ENCODE measurements at places on chromosomes 7 and 10.

DNA sequence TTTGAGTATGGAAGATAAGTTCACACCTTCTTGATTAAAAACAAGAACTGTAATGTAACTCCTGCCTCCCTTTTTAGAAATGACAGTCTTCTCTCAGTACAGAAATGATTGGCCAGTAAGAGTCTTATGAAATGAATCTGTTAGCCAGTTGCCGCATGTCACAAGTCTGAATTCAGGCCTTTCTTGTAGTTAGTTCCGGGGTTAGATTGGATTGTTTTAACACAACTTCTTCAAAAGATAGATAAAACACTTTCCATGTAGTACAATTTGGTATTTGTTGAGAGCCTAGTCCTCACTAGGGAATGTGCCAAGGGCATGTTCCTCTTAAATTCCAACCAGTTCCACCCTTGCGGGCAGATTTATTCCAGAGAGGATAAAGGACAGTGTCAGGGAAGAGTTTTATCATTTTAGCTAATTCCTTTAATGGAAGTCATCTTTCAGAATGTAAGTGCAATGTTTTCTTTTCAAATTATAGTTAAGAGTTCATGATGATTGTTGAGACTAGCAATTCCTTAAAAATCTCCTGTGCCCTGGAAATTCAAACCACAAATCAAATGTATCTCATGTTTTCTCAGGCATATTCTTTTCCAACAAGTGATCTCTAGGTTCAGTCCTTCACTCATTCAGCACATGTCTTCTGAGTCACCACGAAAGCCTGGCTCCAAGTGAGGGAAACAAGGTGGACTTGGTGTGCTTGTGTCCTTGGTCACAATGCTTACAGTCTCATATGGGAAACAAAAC is 4.1 kb downstream of the FHIP2A start:
- DNase-seq = peak; percentile 62

GRCh38 chr10:121243609-121244241 is 354.5 kb downstream of the FGFR2 start:
- DNase-seq = no peak

GRCh38 chr10:27391325-27391724 is 112.8 kb upstream of the RAB18 start:
- DNase-seq = no peak

- peak; percentile 44 for DNase-seq
Observed at GRCh38 chr7:34087892-34088891, 182.9 kb downstream of the BMPER start.

GRCh38 chr10:48923748-48924147 is 15.9 kb downstream of the LRRC18 start:
- no peak for DNase-seq

- DNase-seq = no peak
Observed at GRCh38 chr10:57822965-57823364, 444.7 kb downstream of the IPMK start.

DNA sequence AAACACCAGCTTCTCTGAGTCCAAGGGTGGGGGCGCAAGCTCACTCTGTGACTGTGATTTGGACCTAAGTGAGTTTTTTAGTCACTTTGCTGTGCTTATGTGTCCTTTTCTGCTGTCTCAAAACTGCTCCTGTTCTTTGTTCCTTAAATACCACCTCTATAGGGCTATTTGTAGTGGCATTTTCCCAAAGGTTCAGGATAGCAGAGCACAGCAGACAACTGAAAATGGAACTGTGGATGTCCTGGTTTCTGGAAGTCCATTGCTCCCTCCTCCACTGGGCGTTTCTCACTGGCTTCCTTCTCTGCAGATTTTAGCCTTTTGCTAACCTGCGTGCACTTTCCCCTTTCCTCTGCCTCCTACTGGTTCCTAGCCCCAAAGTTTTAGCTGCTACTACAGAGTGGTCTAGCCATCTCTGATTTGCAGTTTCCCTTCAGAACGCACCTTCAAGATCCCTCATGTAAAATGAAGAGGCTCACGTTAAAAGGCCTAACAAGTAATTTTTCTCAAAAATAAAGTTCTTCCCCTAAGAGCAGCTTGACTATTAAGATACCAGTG is 25.6 kb downstream of the BLVRA start:
- no peak for DNase-seq

- peak; percentile 82 for DNase-seq
Observed at GRCh38 chr10:28984431-28984830, 304.4 kb upstream of the LYZL1 start.

DNA sequence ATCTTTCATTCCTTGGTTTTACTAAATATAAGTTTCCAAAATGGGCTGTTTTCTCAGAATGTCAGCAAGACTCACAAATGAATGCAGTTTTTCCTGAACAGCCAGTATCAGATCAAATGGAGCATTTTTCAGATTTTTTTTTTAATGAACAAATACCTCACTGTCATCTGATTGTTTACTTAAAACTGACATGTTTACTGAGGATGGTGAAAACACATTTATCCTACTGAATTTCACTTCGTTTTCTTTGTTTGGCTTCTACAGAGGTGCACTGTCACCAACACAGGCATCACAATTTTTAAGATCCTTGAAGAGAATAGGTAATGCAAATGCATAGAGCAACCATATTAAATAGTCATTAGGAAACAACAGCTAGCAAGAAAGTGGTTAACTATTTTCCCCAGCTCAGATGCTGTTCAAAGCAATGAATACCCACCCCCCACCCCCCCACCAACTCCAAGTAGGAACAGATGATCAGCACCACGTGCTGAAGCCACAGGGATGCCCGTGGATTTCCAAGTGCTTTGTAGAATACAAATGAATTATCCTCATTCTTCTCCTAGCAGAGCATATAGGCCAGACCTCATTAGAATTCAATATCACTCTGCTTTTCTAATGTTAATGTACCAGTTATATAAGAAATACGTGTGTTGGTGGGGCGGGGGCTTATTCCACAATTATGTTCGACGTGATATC is 205.9 kb downstream of the SKAP2 start:
- no peak for DNase-seq

GRCh38 chr7:133755901-133756300 is 371.2 kb upstream of the LRGUK start:
- DNase-seq = no peak

GRCh38 chr7:106795877-106796231 is 69.2 kb upstream of the PIK3CG start:
- no peak for DNase-seq

DNA sequence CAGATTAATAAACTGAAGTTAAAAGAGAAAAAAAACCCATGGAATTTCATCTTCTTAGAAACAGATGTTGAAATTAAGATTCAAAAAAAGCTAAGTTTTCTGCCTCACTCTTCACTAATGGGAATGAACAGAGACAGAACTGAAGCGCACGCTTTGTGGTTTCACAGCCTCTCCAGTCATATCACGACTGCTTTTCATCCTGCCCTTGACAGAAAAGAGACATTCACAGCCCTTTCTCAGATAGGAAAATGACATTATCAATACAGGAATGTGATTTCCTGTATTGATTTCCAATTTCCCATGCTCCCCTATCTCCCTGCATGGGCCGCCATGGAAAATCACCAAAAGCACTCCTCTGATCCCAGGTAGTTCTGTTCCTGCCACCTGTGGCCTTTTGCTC is 108.2 kb downstream of the PFKFB3 start:
- no peak for DNase-seq

DNA sequence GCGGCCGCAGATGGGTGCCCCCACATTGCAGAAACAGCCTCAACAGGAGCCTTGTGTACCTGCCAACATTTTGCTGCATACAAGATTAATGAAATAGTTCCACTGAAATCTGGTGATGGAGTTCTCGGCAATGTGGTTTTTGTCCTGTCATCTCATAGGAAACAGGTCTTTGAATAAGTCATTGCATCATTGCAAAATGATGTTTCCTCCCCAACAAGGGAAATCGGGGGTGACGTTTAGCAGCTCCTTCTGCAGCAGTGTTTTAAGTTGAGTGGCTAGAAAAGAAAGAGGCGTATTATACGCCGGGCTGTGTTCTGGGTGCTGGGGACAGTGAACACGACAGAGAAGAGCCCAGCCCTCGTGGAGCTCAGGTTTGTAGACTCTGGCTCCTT is 177.0 kb downstream of the PRKAG2 start:
- no peak for DNase-seq

DNA sequence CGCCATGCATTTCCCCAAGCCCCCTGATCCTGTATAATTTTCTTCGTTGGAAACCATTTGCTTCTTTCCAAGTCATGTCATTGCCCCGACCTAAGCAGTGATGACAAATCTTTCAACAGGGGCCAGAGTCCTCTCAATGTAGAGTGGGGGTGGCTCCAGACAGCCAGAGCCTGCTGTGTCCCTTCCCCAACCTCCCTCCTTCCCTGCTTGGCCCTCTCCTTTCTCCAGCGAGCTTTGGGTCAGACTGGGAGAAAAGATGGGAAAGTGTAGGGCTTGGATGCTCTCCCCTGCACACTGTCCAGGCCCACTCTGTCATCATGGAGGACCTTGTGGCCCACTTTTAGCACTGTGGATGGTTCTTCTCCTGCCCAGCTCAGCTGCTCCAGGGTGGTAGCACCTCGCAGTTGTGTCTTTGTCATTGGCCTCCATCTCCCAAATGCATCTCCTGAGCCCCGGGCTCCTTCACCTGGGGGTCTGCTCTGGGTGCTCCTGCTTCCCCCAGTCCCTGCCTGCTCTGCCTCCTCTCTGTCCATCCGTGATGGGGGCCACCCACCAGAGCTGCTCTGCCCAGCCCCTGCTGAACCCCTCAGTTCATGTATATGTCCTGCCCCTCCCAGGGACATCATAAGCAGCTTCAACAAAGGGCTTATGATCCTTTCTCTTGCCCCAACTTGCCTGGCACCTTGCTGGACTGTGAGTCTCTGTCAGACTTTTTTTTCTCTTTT is 37.5 kb downstream of the BTBD16 start:
- DNase-seq = peak; percentile 23

DNA sequence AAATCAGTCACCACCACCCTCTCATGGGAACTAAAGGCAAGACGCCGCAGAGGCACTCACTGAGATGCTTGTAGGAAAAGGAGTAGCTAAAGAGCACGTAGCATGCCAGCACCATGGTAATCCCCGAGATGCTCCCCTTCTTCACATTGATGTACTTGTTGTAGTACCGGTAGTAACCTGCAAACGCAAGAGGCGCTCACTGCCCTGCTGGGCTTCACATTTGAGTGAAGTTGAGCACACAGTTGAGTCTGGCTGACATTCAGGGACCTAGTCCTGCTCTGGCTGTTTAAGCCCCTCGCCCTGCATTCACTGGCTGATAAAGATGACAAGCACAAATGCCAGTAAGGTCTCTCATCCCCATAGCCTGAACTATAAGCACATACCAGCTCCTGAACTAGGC is 6.9 kb downstream of the ATP5MF start:
- no peak for DNase-seq

DNA sequence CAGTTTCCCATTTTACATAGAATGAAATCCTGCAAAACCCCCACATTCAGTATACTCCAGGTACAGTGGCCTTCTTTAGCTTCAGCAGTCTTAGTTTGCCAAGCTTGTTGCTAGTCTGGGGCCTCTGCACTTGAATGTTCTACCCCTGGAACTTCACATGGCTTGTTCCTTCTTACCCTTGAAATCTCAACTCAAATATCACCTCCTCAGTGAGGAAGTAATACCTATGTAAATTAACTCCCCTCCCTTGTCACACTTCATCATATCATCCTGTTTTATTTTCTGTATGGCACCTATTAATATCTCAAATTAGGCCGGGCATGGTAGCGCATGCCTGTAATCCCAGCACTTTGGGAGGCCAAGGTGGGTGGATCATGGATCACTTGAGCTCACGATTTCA is 163.8 kb upstream of the KAT6B start:
- no peak for DNase-seq

DNA sequence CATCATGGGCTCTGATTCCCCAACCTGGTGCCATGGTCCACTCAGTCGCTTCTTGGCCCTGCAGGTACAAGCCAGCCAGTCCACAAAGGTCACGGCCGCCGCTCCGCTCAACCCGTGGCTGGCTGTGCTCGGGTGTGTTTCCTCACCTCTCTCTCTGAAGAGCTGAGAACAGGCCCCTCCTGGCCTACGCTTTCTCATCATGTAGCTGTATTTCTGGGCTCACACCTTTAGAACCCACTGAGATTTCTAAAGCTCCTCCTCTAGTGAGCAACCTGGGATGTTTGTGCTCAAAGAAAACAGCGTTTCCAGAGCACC is 30.2 kb downstream of the PTPRN2 start:
- DNase-seq = no peak

- no peak for DNase-seq
Observed at GRCh38 chr7:63045575-63045974, 953.1 kb upstream of the ZNF722 start.

DNA sequence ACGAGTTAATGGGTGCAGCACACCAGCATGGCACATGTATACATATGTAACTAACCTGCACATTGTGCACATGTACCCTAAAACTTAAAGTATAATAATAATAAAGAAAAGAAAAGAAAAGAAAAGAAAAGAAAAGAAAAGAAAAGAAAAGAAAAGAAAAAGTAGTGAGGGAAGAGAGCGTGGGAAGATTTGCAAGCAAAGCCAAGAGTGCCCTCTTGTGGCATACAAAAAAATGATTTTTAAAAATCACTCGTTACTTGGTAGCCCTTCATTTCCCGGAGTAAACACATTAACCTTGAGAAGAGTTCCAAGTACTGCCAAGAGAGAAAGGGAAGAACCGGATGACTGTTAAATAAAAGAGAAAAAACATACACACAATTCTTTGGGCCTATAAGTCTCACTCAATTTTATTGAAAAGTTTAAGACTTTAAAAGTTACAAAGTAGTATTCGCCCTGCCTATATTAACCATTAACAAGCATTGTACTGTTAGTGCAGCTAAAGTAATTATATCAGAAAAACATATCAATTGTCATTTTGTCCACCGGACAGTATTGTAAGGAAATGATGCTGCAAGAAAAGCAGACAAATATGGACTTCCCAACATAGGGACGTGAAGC is 6.2 kb upstream of the CH25H start:
- peak; percentile 37 for DNase-seq

- DNase-seq = no peak
Observed at GRCh38 chr7:21076574-21076973, 289.9 kb upstream of the SP8 start.

DNA sequence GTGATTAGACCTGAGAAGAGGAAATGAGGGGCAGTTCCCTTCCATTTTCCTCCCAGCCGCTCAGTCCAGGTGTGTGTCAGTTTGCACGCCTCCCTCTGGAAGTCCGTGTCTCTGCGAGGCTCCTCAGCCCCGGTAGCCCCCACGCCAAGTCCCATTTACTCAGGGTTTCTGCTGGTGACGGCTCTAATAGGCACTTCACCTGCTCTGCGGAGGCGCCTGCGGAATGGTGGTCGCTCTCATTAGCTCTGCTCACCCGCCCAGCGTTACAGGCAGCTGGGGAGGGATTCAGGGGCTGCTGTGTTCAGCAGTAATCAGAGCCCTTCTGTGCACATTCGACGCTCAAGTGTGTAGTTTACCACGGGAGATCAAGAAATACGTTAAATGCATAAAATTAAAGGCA is 179.9 kb downstream of the MGMT start:
- no peak for DNase-seq

- DNase-seq = no peak
Observed at GRCh38 chr10:99850767-99851340, 68.4 kb downstream of the ABCC2 start.

GRCh38 chr10:89963451-89964102 is 262.2 kb downstream of the KIF20B start:
- no peak for DNase-seq
